ENCODE measurements at places on chromosomes 7 and 10. TPM values are rescaled to one million over a fixed set of nuclear protein-coding genes. Genes with fewer than 3 reads are reported as not detected.

The HMX3 gene
- total RNA-seq, result not detected

The CYP3A7 gene
- not detected for total RNA-seq

The GCK gene
- total RNA-seq, result 1.6 TPM

The SEMA3D gene
- 17.9 TPM for total RNA-seq

The AQP1 gene
- total RNA-seq, result 22.2 TPM

The PHYHIPL gene
- total RNA-seq, result not detected

The BAIAP2L1 gene
- 0.82 TPM for total RNA-seq

The POM121 gene
- 3.9 TPM for total RNA-seq

The VAX1 gene
- total RNA-seq, result not detected

The IDI2 gene
- total RNA-seq, result not detected

The ENO4 gene
- total RNA-seq, result 0.35 TPM

The LAMB1 gene
- total RNA-seq, result 535 TPM

The FAM131B gene
- total RNA-seq, result 0.98 TPM

The BMPER gene
- total RNA-seq, result 56.5 TPM

The ABI1 gene
- 21.7 TPM for total RNA-seq

The SCRN1 gene
- total RNA-seq, result 24.3 TPM

The PRR15 gene
- 0.59 TPM for total RNA-seq

The ATRNL1 gene
- 0.23 TPM for total RNA-seq

The PON1 gene
- not detected for total RNA-seq

The ST8SIA6 gene
- total RNA-seq, result 0.15 TPM

All from smooth muscle cell of the coronary artery (primary cell).